ENCODE measurements at places on chromosomes 5 and 9.
A peak's percentile ranks its signal among the peaks of the same experiment; 100 is the strongest.

- DNase-seq = peak; percentile 22
Observed at GRCh38 chr5:140840978-140841962, at the start of gene PCDHA8. PCDHA8 (plus strand) TSS chr5:140841187; CDS start chr5:140841322, 135 bp downstream.

- DNase-seq = no peak
Observed at GRCh38 chr9:131385296-131385695, 8.6 kb upstream of the PRRC2B start.

DNA sequence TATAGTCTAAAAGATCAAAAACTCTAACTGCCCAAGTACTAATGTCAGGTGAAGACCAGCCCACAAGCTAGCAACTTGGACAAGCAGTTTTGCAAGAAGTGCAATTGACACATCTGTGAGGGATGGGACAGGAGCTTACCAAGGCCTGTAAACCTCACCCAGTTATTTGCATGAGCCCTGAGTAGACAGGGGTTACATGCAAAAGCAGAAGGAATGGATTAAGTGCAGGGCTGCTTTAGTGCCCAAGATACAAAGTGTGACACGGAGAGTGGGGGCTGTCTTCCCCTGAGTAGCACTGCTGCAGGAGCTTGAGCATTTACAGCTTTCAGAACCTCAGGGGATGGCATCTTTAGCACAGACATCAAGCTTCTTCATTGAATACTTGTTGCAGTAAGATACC lies 286.7 kb downstream of the ELAVL2 start:
- no peak for DNase-seq

DNA sequence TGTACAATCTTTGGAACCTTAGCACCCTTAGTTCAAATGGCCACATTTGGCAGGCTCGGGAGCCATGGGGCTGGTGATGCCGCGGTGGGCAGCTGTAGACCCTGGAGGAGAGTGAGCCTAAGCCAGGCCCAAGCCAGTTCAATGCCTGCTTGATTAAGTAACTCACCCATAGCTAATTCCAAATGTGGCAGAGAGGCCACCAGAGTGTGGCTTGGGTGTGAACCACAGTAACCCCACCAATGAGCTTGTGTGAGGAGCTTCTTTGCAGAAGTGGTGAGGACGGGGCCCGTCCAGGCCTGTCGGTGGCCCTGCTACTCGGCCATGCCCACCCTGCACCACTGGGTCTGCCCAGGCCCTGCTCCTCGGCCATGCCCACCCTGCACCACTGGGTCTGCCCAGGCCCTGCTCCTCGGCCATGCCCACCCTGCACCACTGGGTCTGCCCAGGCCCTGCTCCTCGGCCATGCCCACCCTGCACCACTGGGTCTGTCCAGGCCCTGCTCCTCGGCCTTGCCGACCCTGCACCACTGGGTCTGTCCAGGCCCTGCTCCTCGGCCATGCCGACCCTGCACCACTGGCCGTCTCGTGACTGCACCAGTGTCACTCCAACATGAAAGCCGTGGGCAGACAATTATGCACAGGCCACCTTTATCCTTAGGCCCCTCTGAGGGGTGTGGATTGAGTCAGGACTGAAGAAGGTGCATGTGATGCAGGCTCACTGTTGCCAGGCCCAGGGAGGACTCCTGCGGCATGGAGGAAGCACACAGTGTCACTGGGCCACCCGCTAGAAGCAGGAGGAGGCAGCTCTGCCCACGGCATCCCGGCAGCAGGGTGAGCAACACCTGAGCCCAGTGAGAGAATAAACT lies 75.4 kb downstream of the MRPL36 start:
- no peak for DNase-seq

DNA sequence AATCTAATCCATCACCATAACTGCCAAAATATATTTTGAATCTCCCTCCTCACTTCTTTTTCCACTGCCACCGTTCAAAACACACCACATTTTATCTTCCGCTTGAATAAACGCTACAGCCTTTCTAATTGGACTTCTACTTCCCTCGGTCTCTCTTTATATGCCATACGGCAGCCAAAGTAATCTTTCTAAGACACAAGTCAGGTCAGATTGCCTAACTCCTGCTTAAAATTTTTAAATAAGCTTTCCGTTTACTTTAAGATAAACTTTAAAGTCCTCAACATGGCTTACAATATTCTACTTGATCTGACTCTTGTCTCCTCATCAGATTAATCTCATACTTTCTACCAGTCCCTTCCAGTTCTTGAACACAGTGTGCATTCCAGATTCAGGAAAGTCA lies 9.7 kb downstream of the AFF4 start:
- DNase-seq = no peak

GRCh38 chr9:21542787-21543186 lies 60.7 kb upstream of the IFNE start:
- no peak for DNase-seq

- DNase-seq = no peak
Observed at GRCh38 chr9:137989999-137990715, 112.6 kb downstream of the CACNA1B start.

DNA sequence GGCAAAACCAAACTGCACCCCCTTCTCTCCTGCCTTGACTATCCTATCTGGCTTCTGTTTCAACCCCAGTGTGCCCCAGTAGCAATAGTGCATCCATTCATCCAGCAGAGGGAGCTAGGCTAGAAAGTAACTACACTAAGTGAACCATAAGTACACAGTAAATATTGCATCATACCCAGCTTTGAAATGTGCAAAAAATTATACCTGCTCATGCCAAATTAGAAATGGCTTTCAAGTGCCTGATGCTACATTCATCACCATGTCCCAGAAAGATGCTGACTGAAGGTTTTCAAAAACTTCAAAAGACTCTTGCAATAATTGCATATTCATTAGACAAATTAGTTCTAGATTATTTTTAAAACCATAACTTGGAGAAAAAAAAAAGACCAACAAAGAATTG lies 153.5 kb downstream of the PRELID2 start:
- peak; percentile 44 for DNase-seq

- DNase-seq = peak; percentile 56
Observed at GRCh38 chr5:68315679-68316271, 100.2 kb downstream of the PIK3R1 start.

DNA sequence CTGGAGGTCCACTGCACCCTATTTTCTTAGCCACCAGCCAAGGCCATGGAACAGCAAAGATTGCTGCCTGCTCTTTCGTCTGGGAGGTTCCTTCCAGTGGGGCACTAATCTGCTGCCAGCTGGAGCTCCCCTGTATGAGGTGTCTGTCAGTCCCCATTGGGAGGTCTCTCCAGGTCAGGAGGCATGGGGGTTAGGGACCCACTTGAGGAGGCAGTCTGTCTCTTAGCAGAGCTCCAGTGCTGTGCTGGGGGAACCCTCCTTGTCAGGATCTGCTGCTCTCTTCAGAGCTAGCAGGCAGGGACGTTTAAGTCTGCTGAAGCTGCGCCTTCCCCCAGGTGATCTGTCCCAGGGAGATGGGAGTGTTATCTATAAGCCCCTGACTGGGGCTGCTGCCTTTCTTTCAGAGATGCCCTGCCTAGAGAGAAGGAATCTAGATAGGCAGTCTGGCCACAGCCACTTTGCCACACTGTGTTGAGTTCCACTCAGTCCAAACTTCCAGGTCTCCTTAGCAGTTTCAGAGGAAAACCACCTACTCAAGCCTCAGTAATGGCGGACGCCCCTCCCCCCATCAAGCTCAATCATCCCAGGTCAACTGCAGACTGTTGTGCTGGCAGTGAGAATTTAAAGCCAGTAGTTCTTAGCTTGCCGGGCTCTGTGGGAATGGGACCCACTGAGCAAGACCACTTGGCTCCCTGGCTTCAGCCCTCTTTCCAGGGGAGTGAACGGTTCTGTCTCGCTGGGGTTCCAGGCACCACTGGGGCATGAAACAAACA lies 317.7 kb downstream of the LRRC70 start:
- no peak for DNase-seq

- no peak for DNase-seq
Observed at GRCh38 chr5:6466975-6467567, 18.4 kb downstream of the UBE2QL1 start.

DNA sequence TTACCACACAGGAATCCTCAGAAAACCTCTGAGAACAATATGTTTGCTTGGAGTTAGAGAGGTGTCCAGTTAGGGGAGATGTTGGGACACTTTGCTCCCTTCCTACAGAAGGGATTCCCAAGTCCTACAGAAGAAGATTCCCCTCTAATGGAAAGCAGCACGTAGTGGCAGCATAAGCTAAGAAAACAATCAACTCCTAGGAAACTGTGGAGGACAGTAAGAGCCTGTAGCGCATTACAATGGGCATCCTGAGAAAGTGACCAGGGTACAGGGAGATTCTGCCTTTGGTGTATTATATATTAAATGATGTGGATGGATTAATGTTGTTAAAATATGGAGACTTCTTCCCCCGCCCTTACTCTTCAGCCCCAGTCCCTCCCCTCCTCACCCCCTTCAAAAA lies 13.9 kb upstream of the RIC1 start:
- DNase-seq = no peak

- DNase-seq = peak; percentile 15
Observed at GRCh38 chr9:104993291-104993963, 65.5 kb upstream of the ABCA1 start.

GRCh38 chr5:90558344-90559192 lies at the start of gene ADGRV1:
ADGRV1 (plus strand) TSS chr5:90558797; CDS start chr5:90558896, 99 bp downstream.
- DNase-seq = peak; percentile 23

DNA sequence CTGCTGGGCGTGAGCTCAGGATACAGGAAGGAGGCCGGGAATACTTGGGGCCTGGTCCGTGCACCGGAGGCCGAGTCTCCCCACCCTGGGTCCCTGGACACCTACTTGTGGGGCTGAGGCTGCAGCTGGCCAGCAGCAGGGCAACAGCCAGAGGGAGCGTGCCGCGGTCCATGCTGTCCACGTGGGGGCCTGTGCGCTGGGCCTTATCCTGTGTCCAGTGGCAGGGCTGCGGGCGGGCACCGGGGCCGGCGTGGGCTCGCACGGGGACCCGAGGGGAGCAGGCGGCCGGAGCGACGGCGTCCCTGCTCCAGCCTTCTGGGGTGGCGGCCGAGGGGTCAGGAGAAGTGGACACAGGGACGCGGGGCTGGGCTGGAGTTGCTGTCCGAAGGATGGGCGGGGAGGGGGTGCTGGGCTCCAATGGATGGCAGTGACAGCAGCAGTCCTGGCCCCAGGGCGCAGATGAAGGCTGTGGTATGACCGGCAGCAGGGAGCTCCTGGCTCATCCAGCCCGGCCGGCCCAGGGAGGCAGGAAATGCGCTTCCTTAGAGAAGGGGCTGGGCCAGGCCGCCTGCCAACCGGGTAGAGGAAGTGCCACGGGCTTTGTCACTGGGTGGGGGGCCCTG lies at the start of gene ENG:
ENG (minus strand) TSS at position 475 of the 623 bp plus-strand sequence; CDS start at position 172, 303 bp downstream.
- DNase-seq = peak; percentile 58

GRCh38 chr5:53431665-53432064 lies 48.8 kb upstream of the FST start:
- DNase-seq = no peak

DNA sequence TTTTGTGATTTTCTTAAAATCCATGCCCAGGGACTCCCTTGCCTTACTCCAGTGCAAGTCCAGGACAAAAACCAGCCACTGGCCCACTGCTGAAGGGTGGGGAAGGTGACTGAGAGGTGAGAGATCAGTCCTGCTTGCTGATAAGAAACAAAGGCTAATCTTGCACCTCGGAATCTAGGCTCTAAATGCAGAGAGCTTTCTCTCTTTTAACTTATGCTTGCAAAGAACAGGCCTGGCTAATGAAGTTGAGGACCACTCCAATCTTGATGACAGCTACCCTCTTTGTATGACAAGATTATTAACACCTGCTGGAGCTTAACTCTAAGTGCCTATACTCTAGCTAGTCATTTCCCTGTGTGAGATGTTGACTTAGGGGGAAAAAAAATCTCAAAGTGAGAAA lies 8.8 kb downstream of the TLE1 start:
- no peak for DNase-seq

DNA sequence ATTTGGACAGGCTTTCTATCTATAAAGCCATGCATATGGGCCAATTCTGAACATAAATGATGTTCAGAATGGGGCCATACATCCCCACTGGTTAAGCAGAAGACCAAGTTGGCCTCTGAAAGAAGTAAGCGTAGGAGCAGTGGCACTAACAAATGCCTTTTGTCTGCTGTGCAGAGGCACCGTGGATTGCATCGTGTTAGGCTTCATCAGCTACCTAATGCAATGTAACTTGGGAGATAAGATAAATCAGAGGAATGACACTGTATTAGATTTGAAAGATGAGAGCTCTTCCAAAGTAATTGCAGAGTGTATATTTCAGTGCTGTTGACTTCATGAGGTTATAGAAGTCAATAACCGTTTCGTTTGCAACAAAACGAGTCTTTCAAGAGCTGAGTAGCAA lies 148.1 kb downstream of the PARP8 start:
- no peak for DNase-seq

DNA sequence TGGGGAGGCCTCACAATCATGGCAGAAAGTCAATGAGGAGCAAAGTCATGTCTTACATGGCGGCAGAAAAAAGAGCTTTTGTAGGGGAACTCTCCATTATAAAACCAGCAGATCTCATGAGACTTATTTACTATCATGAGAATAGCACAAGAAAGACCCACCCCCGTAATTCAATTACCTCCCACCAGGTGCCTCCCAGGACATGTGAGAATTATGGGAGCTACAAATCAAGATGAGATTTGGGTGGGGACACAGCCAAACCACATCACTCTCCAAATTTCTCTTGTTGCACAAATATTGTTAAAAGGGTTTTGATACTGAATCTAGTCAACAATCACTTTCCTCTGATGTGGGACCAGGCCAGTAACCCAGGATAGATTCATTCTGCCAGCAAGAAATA lies 1176.1 kb downstream of the CDH9 start:
- DNase-seq = peak; percentile 2

GRCh38 chr9:122379340-122379739 lies 8.5 kb downstream of the PTGS1 start:
- peak; percentile 9 for DNase-seq

- no peak for DNase-seq
Observed at GRCh38 chr5:56288873-56289601, 55.9 kb upstream of the ANKRD55 start.

GRCh38 chr5:105238561-105238960 lies 1676.0 kb upstream of the NUDT12 start:
- DNase-seq = no peak

DNA sequence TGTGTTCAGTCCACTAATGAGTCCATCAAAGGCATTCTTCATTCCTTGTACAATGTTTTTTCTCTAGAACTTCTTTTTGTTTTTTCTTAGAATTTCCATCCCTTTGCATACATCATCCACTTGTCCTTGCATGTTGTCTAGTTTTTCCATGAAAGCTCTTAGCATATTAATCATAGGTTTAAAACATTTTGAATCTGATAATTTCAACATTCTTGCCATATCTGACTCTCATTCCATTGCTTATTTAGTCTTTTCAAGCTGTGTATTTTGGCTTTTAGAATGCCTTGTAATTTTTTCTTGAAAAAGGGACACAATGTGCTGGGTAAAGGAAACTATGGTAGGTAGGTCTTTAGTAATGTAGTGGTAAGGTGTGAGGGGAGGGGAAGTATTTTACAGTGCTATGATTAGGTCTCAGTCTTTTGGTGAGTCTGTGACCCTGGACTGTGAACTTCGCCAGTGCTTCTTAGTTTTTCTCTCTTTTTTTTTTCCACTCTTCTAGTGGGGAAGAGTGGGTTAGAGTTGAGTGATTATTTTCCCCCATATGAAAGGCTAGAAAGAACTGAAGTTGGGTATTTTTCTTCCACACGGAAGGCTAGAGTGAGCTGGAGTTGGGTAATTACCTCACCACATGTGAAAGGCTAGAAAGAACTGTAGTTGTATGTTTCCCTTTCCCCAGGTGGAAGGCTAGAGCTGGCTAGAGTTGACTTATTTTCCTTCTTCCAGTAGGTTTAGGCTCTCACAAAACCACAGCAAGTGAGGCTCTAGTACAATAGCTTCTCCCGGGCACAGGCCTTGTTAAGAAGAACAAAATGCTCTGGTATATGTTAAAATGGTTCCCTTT lies 172.1 kb downstream of the SNX18 start:
- no peak for DNase-seq
